NCI-H446 treated with DMSO at 0.1 percent for 48 hours (cell line): ENCODE measurements at places on chromosomes 6 and 20.
A peak's percentile ranks its signal among the peaks of the same experiment; 100 is the strongest.

- DNase-seq: no peak
Measured at GRCh38 chr6:26611599-26611998, 14.8 kb downstream of the ABT1 start.

DNA sequence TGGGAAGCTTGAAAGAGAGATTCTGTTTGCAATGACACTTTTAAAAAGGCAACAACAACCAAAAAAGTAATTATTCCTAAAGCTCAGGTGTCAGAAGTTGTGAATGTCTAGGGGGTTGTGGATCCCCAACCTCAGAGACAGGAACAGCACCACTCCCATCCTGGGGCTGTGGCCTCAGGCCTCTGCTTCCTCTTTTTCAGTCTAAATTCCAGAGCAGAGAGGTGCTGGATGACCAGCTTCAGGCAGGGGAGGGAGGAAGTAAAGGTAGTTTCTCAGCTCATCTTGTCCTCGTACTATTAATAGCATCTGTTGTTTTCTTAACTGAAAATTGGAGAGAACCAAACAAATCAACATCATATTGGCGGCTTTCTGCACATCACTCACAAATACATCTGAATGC lies 8.3 kb downstream of the NT5E start:
- DNase-seq: no peak

DNA sequence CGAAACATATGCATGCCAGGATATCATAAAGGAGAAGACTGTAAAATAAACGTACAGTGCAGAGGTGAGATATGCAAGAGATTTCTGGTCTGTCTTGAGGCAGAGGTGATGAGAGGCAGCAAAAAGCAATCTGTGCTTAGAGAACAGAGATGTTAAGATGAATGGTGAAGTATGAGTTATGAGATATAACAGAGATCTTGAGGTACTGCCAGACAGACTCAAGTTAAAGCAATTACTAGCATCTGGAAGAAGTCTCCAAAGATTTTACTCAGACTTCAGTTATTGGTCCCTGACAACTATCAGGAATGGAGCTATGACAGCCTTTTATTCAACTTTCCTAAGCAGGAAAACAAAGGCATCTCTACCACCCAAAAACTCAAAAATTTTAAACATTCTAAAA lies 122.8 kb upstream of the DST start:
- no peak for DNase-seq

GRCh38 chr20:19605786-19606485 lies 152.1 kb upstream of the RIN2 start:
- no peak for DNase-seq

- DNase-seq: no peak
Measured at GRCh38 chr20:57066126-57066900, 200.1 kb downstream of the BMP7 start.

DNA sequence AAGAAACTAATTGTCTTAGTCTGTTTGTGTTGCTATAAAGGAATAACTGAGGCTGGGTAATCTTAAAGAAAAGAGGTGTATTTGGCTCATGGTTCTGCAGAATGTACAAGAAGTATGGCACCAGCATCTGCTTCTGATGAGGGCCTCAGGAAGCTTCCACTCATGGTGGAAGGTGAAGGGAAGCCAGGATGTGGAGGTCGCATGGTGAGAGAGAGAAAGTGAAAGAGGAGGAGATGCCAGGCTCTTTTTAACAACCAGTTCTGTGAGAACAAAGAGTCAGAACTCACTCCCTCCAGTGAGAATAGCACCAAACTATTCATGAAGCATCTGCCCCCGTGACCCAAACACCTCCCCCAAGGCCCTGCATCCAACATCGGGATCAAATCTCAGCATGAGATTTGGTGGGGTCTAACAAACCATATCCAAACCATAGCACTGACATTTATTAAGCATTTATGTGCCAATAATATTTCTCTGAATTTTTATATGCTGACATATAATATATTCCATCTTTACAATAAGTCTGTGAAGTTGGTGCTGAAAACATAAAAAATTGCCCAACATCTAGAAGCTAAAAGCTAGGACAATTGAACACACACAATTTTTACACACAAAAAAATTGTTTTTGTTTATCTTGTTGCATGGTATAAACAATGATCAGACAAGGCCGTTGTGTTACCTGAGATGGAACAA lies 29.2 kb upstream of the BTN3A2 start:
- no peak for DNase-seq

- DNase-seq: no peak
Measured at GRCh38 chr6:122616877-122617276, 6.7 kb downstream of the PKIB start.

GRCh38 chr20:63337786-63338420 lies 23.2 kb downstream of the CHRNA4 start:
- no peak for DNase-seq

- no peak for DNase-seq
Measured at GRCh38 chr20:24875078-24875477, 74.0 kb upstream of the CST7 start.

- DNase-seq: no peak
Measured at GRCh38 chr6:33721508-33721907, 10.0 kb upstream of the UQCC2 start.

GRCh38 chr6:161443848-161444247 lies 170.0 kb upstream of the AGPAT4 start:
- peak; percentile 47 for DNase-seq

DNA sequence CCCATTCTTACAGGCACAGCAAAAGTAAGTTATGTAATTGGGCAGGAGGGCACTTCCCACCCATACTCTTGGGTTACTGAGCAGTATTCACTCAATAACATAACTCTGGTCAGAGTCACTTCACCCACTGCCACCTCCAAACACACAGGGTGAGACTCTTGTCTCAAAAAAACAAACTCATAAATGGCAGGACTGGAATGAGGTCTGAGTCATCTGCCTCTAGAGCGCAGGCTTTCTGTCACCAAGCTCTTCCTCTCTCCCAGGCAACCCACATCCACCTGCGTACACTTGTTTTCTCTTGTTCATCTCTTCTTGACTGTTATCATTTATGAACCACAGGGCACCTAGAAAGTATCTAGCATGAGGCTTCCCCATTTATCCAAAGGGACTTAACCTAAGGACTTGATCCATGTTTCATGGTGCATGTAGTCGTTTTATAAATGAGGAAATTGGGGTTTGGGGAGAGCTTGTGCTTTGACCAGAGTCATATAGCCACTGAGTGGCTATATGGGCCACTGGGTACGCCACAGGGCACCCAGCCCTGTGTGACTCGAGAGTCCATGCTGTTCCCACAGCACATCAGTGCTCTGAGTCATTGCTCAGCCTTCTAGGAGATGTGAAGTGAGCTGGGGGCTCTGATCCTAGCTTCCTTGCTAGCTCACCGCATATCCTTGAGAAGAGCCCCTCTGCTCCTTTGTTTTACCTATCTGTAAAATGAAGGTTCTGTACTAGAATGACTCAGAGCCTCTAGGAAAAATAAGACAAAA lies 22.4 kb downstream of the C20orf173 start:
- DNase-seq: no peak

DNA sequence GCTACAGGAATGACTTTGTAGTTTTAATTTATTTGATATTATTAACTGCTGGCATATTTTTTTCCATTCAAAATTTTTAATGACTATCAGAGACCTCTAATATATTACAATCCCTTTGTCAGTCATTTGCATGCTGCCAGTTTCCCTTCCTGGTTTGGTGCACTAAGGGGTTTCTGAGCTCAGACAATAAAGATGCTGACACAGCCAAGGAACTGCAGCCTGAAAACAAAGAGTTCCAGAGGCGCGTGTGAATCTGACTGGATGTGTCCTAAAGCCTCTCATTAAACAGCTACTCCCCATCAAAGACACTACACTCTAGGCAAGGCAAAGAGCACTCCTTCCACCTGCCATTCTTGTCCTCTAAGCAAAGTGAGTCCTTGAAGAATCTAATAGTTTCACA lies 116.8 kb upstream of the DST start:
- DNase-seq: no peak
